ENCODE measurements at places on chromosomes 2 and 18. TPM values are rescaled to one million over a fixed set of nuclear protein-coding genes. Genes with fewer than 3 reads are reported as not detected.

- no peak overlapping the region for H3K4me3 ChIP-seq
- H3K27me3 ChIP-seq: no peaks in the 10 kb centered on the region
- H3K36me3 ChIP-seq: no peaks in the 10 kb centered on the region
- peak; percentile 58 for DNase-seq
Measured at GRCh38 chr18:69948919-69949537, 1.4 kb upstream of the CD226 start.

GRCh38 chr2:126686841-126687485 is 31.0 kb downstream of the GYPC start:
- H3K27me3 ChIP-seq: no peaks in the 10 kb centered on the region
- H3K4me1 ChIP-seq: no peaks in the 10 kb centered on the region
- no peak overlapping the region for H3K27ac ChIP-seq
- H3K4me3 ChIP-seq: no peak overlapping the region
- no peak for DNase-seq

SP3 gene
- 130 TPM for total RNA-seq

DNA sequence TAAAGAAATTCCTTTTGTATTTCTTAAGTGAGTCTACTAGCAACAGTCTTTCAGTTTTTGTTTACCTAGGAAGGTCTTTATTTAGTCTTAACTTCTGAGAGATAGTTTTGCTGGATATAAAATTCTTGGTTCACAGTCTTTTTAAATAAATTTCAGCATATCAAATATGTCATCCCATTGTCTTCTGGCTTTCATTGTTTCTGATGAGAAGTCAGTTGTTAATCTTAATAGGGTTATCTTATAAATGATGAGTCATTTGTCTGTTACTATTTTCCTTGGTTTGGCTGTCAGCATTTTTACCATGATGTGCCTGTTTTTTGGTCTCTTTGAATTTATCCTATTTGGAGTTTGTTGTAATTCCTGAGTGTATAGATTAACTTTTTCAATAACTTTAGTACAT is 129.3 kb downstream of the FAM210A start:
- DNase-seq: no peak
- no peaks in the 10 kb centered on the region for H3K36me3 ChIP-seq
- peaks cover under 1% of the 10 kb centered on the region for H3K4me1 ChIP-seq

LAMA1 gene
- not detected for total RNA-seq

- H3K27me3 ChIP-seq: no peaks in the 10 kb centered on the region
- H3K4me3 ChIP-seq: no peak overlapping the region
- peaks cover 4% of the 10 kb centered on the region for H3K4me1 ChIP-seq
- no peak overlapping the region for H3K27ac ChIP-seq
Measured at GRCh38 chr2:217735034-217735433, 267.8 kb downstream of the TNS1 start.

DNA sequence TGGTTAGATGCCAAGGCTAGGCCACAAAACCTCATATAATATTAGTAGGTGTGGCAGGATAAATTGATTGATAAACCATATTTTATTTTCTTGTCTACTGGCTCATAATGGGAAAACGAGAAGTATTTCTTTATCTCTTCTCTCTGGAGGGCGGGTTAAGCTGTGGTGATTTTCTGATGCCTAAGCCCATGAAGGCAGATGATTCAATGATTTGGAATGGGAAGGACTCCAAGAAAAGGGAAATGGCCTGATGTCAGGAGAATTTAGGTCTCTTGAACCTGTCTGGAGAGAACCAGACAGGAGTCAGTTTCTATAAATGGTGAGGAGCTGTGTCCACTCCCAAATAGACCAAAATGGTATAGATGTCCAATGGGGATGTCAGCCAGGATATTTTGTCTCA is 18.7 kb upstream of the MAP4K3 start:
- no peak overlapping the region for H3K27ac ChIP-seq
- H3K4me1 ChIP-seq: no peaks in the 10 kb centered on the region
- H3K4me3 ChIP-seq: no peak overlapping the region
- no peaks in the 10 kb centered on the region for H3K36me3 ChIP-seq
- no peaks in the 10 kb centered on the region for H3K27me3 ChIP-seq
- DNase-seq: no peak

- no peak overlapping the region for H3K27ac ChIP-seq
- peaks cover 22% of the 10 kb centered on the region for H3K4me1 ChIP-seq
- no peak overlapping the region for H3K4me3 ChIP-seq
- no peaks in the 10 kb centered on the region for H3K36me3 ChIP-seq
Measured at GRCh38 chr2:218856167-218856895, 3.3 kb upstream of the WNT6 start.

DNA sequence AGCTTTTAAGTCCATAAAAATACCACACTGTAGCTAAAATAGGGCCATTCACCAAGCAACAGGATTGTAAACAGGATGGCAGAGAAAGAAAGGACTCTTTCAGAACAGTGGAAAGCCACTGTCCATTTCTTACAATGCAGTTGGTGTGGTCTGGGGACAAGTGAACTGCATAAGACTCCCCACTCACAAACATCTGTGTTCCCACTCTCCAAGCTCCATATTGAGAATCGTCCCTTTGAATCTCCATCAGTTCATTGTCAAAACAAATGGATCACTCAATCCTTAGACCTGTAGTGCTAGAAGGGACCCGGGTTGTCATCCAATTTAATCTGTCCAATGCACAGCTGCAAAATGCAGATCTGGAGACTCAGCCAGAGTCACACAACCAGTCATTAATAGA is 347.4 kb upstream of the KLHL29 start:
- H3K27ac ChIP-seq: no peak overlapping the region
- no peaks in the 10 kb centered on the region for H3K27me3 ChIP-seq
- DNase-seq: no peak
- H3K4me3 ChIP-seq: no peak overlapping the region
- no peaks in the 10 kb centered on the region for H3K36me3 ChIP-seq

MSTN gene
- not detected for total RNA-seq

DNA sequence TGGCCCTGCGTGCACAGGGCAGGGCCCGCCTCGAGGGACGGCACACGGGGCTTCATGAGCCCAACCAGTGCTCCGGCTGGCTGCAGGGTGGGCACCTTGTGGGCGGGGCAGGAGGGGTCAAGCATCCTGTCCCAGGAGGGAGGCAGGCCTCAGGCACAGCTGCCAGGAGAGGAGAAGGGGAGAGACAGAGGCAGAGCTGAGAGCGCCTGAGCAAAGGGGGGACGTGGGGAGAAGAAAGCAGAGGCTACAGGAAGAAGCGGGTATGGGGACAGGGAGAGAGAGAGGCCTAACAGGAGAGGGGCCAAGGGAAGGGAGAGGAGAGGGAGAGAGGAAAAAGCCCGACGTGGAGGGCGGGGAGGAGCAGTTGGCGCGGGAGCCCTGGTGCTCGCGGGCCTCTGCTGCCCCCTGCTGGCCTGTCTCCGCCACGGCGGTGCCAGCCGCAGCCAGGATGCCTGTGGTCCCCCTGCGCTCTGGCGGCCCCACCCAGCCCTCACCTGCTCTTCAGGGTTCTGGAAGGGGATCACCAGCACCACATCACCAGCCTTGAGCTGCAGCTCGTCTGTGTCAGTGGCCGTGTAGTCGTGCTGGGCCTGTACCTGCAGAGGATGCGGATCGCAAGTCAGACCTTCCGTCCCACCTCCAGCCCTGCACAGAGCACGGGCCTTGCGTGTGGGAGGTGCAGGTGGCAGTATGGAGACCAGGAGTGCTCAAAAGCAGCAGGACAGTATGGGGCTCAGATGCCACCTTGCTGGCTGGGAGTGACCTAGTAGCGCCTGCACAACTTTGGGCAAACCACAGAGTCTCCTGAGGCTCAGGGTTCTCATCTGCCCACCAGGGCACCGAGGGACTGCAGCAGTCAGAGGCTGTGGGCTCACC is 56.8 kb downstream of the BIN1 start:
- no peaks in the 10 kb centered on the region for H3K27me3 ChIP-seq
- DNase-seq: peak; percentile 51
- no peak overlapping the region for H3K4me3 ChIP-seq

DNA sequence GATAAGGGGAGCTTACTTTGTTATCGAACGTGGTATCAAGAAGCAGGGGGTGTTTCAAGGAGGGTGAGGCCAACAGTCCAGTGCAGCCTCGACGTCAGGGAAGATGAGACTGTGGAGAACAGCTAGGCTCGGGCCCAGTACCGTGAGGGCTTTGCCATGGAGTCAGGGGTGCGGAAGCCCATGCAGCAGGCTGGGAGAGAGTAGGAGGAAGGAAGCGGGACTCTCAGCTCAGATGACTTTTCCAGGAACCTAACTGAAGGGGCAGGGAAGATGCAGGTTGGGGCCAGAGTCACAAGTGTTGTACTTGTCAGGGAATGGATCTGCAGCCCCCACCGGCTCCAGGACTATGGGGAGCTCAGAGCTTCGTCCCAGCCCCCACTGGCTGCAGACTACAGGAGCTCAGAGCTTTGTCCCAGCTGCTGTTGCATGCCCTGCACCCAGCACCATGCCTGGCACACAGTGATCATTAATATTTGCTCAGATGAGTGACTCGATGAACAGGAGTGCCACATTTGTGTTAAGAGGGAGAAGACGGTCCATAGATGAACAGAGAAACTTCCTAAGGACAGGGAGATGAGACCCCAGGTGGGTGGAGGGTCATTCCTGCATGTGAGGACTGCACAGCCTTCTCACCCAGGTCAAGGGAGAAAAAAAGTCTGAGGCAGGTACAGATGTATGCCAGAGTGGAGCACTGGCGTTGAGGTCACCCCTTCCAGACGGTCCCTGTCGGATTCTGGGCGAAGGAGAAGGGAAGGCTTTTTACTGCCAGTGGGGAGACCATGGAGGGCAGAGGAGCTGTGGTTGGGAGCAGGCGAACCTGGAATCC is 36.4 kb downstream of the PTGR3 start:
- no peaks in the 10 kb centered on the region for H3K36me3 ChIP-seq
- H3K27ac ChIP-seq: no peak overlapping the region
- no peak overlapping the region for H3K4me3 ChIP-seq
- no peaks in the 10 kb centered on the region for H3K27me3 ChIP-seq
- H3K4me1 ChIP-seq: peaks cover 4% of the 10 kb centered on the region

- no peaks in the 10 kb centered on the region for H3K27me3 ChIP-seq
- H3K36me3 ChIP-seq: no peaks in the 10 kb centered on the region
- H3K27ac ChIP-seq: no peak overlapping the region
Measured at GRCh38 chr2:190571686-190572085, 37.2 kb upstream of the NEMP2 start.
